ENCODE measurements at places on chromosomes 3 and 15.
A peak's percentile ranks its signal among the peaks of the same experiment; 100 is the strongest.

DNA sequence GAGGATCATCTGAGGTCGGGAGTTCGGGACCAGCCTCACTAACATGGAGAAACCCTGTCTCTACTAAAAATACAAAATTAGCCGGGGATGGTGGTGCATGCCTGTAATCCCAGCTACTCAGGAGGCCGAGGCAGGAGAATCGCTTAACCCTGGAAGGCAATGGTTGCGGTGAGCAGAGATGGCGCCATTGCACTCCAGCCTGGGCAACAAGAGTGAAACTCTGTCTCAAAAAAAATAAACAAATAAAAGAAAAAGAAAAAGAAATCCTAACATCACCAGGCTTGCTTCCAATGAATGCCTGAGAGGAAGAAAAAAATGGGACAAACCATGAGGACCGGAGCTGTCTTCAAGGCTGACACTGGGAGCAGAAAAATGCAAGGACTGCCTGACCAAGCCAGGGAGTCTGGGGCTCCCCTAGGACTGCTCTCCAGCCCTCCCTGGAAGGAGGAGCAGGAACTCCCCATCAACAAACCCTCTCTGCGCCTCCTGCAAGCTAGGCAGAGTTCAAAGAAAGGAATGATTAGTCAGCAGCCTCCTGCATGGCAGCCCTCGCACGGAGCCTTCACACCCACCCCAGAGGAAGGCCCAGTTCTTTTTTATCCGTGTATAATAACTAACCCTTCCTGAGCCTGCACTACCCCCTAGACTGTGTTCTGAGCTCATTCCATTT, 55.4 kb downstream of the NUP210 start:
- DNase-seq = no peak

GRCh38 chr15:53397041-53397616, 362.3 kb downstream of the WDR72 start:
- no peak for DNase-seq

- DNase-seq = no peak
Observed at GRCh38 chr15:77989296-77990143, 88.0 kb downstream of the TBC1D2B start.

DNA sequence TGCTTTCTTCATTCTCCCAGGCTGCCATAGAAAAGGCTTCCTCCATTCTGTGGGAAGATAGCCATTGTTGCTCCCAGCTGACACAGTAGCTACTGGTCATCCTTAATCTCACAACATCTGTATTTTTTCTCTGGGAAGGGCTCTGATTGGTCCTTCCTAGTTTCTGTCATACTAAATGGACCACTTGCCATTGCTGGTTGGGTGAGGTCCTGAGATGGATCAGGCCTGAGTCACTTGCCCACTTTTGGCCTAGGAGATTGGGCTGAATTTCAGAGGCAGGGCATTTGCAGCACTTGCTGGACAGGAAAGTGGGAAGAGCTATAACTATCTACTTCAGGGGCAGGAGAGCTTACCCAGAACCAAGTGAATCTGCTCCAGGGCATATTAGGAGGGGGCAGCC, 106.5 kb upstream of the PROK2 start:
- DNase-seq = no peak

DNA sequence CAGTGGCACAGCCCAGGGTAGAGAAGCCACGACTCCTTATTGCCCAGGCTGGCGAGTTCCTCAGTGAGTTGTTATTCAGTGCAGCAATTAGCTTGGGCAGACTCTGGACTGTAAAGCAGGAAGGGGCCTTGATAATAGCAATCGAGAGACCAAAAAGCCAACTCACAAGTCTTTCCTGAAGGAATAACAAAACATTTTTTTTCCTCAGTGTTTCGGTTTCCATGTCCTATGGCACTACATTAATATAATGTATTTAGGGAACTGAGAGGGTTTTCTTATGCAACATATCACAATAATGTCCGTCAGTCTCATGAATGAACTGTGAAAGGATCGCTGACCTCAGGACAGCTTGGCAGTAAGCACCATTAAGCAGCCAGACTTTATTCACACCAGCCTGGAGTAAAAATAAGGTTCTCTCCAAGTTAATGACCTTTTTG, 248.9 kb upstream of the TBL1XR1 start:
- DNase-seq = no peak

GRCh38 chr3:198080521-198081384, 120.7 kb downstream of the LMLN start:
- DNase-seq = peak; percentile 58

- DNase-seq = no peak
Observed at GRCh38 chr3:32430900-32431299, 39.2 kb downstream of the CMTM7 start.

DNA sequence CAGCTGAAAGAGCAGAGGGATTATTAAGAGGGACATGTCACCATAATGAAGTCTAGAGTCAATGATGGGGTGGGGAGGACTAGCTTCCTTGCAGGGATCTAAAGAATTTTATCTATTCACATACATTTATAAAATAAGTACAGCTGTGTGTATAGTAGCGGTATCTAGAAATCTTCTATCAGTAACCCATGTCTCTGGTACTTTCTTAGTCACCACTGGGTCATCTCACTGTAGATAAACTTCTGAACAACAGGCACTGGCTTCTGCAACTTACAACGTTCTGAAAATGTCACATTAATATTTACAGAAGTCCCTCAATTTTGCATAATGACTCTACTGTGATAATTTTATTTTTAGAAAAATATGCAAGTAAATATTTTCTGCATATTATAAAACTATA, 401.7 kb downstream of the TBC1D5 start:
- no peak for DNase-seq

- no peak for DNase-seq
Observed at GRCh38 chr3:188229177-188229576, 75.2 kb downstream of the LPP start.

DNA sequence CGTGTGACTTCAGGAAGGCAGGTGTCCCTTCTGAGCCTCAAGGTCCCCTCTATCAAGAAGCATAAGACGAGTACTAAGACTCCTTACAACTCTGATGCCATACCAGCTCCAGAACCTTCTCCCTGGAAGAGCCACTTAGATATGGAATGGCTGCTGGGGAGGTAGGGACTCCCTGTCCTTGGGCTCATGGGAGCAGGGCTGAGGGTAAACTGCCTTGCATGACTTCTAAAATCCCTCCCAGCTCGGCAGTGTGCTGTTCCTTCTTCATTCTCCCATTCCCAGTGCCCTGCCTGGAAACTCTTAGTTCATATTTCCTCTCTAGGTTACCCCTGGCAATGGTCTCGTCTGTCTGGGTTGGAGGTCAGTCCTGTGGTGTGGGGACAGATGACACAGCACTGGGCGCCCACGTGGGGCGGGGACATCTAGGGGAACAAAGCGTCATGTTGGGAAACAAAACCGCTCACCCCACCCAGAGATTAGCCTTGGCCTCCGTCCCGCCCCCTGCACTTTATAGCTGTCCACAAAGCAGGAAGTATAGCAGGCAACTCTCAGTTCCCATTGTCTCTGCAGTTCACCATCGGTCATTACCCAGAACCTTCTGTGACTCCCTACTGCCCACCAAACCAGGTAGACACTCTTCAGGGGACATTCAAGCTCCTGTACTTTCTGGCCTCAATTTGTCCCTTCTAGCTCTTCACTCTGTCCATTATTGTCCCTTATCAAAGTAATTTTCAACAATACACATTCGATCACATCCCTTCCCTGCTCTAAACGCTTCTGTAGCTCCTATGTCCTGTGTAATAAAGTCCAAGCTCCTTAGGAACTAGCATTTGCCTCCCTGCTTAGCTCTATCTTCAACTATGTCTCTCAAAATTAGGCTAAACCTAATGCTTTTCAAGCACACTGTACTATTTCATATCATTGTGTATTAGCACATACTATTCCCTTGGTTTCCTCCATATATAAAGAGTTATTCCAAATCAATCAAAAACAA, 73.8 kb downstream of the IQSEC1 start:
- DNase-seq = no peak

- DNase-seq = no peak
Observed at GRCh38 chr3:16456784-16457415, 56.6 kb downstream of the RFTN1 start.

DNA sequence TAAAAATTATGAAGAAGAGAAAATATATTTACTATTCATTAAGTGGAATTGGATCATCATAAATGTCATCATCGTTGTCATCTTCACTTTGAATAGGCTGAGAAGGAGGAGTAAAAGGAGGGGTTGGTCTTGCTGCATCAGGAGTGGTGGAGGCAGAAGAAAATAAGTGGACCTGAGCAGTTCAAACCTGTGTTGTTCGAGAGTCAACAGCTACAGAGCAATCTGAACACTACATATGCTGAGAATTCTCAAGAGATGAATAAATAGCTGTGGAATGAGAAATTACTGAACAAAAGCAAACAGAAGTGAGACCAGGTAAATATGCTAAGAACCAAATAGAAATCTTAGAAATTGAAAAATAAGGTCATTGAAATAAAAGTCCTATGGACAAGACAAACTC, 32.3 kb upstream of the CCK start:
- no peak for DNase-seq

DNA sequence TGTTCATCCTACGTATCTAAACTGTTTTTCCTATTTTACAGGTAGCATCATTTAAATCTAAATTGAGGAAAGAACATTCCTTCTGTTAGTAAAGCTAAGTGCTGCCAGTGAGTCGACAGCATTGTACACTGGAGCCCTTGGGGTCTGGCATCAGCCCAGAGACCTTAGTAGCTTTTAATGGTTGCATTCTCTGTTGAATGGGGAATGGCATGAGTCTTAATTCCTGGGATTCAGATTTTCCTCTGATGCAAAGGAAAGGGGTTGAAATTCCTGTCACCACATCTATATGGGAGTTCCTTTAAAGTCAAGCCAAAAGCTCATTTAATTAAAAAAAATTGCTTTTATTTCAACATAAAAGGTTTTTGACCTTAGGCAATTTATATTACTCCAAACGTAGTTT, 148.4 kb upstream of the GBE1 start:
- DNase-seq = no peak

DNA sequence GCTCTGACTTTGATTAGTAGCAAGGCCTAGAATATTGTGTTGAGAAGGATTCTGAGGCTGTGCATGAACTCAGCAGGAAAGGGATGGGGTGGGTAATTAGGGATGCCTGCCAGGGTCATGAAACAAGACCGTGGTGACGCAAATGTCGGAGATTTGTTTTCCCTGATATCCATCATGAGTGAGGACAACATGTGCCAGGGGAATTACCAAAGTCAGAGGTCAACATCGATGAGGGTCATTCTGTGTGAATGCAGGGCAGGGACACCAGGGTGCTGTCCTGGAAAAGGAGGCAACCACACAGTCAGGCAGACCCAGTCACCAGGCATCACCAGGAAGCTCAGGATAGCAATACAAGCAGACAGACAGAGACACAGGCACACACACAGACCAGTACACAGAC, 52.2 kb downstream of the SLCO2A1 start:
- DNase-seq = no peak

GRCh38 chr3:24086617-24087404, 141.7 kb downstream of the NR1D2 start:
- no peak for DNase-seq

DNA sequence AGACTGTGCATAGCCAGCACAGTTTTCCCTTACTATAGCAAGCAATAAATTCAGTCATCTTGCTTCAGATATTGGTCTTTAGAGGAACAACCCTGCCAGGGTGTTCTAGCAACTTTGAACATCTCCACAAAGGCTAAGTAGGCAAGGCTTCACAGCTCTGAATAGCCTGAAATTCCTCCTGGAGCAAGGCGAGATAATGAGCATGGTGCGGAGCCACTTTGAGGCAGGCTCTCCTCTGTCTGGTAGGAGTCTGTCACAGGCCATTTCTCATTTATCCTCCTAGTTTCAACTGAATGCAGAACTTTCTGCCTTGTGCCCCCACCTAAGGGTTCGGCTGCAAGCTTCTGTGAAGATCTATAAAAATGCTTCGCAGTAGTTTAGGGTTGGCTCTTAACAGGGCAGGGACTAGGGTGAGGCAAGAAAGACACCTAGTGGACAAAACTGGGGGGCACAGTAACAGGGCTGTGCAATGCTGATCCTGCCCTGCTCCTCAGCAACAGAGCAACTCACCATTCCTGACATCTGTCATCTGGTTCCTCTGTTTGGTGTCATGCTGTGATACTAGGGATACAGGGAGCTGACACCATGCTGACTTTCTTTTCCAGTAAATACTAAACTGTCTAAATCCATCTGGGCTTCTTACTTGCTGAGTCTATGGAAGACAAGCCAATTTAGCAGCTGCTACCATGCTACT, 16.6 kb upstream of the EHHADH start:
- DNase-seq = no peak

DNA sequence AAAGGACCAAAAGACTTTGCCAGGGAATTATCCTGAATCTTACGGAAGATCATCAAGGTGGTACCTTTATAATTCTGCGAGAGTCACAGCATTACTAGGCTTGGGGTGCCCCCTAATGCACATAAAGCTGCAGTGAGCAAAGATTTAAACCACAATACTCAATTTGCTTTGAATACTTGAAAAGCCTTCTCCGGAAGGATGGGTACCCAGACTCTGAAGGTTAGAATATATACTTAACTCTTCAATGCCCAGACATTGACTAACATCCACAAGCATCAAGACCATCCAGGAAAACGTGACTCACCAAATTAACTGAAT, 117.8 kb upstream of the KCNH8 start:
- DNase-seq = no peak

- DNase-seq = no peak
Observed at GRCh38 chr3:135840436-135840835, 125.1 kb upstream of the PPP2R3A start.

- DNase-seq = no peak
Observed at GRCh38 chr3:34635352-34635850, 837.0 kb downstream of the PDCD6IP start.

DNA sequence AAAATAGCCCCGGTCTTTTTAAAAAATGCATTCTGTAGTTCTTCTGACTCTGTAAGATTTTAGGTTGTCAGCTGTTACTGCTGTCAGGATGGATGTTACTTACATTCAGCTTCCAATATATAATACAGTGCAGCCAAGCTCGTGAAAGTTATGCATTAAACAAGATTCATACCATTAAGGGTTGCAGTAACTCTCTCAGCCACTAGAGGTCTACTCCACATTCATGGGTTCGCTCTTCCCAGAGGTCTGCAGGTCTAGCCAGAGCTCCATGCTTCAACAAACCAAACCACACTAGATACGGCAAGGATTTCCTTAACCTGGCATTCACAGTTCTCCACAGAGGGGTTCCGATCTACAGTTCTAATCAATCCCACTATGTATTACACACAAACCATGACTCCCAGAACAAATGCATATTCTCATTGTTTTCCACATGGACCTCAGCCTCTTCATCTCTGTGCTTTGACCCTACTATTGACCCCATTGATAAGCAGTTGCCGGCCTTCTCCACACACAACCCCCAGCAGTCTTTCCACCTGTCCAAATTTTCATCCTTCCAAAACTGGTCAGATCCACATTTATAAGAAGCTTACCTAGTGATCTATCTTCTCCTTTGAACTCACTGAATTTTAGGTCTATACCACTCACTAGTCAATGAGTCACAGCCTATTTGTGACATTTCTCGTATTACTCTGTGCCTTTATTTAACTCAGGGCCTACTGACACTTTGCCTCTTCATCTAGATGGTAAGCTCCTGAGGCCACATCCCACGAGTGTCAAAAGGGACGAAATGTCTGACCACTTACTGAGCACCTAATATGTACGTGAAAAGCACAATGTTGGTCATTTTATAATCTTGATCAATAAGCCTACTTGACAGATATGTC, 33.7 kb downstream of the RORA start:
- peak; percentile 14 for DNase-seq

Measured in GDM1 (cell line).